ENCODE measurements at places on chromosomes 3 and 15. TPM values are rescaled to one million over a fixed set of nuclear protein-coding genes. Genes with fewer than 3 reads are reported as not detected.

The UQCC5 gene
- 47.5 TPM for total RNA-seq

The SLC28A1 gene
- total RNA-seq = not detected

The BUB1B gene
- total RNA-seq = 2.4 TPM

The ACTRT3 gene
- total RNA-seq = 1.8 TPM

The TXNRD3 gene
- 19.9 TPM for total RNA-seq

The EFCAB12 gene
- total RNA-seq = 0.47 TPM
